ENCODE measurements at places on chromosomes 2 and 18.

- DNase-seq: no peak
These were observed 25.0 kb downstream of the SFT2D3 start for GRCh38 chr2:127726158-127726880.

- no peak for DNase-seq
These were observed 11.1 kb downstream of the RTTN start for GRCh38 chr18:70194227-70194890.

GRCh38 chr2:109331081-109331480 lies 202.1 kb downstream of the SH3RF3 start:
- DNase-seq: no peak

- DNase-seq: no peak
These were observed 13.6 kb upstream of the PROC start for GRCh38 chr2:127404466-127405254.

DNA sequence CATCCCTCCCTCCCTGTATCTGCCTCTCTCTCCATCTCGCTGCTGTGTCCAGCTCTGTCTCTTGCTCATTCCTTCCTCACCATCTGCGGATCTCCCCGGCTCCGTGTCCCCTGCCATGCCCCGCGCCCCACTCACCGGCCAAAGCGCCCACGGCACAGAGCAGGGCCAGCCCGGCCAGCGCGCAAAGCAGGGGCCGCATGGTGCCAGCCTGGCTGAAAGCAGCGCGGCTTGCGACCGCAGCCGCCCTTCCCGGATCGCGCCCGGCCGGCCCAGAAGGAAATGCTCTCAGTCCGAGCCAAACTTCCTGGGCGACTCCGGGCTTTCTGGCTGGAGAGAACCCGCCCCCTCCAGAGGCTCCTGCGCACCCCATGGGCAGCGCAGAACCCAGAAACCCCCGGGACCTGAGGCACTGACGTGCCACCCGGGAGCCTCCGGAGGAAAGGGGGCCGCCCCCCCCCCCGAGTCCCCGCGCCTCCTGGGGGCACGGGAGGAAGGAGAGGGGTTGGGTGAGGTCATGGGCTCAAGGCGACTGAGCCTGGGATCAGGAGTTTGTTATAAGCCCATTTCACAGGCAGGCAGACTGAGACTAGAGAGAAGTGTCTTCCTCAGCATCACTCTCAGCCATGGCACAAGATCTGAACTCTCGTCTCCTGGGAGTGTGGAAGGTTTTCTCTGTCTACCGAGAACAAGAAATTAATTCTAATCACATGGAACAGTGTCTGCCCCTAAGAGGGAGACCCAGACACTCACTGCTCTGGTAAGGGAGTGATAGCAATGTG lies 45.2 kb upstream of the RAB6C start:
- DNase-seq: no peak

GRCh38 chr18:5508821-5509220 lies 35.0 kb downstream of the EPB41L3 start:
- no peak for DNase-seq

- no peak for DNase-seq
These were observed 649.5 kb upstream of the ZNF804A start for GRCh38 chr2:183948861-183949260.

- DNase-seq: no peak
These were observed 122.9 kb downstream of the EPB41L3 start for GRCh38 chr18:5420906-5421305.

- DNase-seq: no peak
These were observed at the start of gene DTNA for GRCh38 chr18:34709750-34710441. Gene DTNA, plus strand, starts transcription at chr18:34710298. Its CDS starts 45,679 bp downstream, at chr18:34755977.

DNA sequence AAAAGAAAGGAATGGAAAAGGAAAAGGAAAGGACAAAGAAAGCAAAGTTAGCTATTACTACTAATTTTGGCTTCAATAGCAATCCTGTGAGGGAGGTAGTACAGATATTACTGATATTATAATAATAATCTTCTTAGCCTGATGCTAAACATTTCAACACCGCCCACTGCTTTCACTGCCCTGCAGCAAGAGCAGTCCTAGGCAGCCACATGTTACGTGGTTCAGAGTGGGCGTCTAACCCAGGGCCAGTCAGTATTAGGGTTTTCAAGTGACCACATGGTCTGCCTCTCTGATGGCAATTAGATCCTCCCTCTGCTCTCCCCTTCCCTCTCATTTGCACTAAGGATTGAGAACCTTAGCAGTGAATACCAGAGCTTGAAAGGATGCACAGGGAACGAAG lies 83.7 kb upstream of the ZNF397 start:
- no peak for DNase-seq

GRCh38 chr2:135585586-135585985 lies 54.3 kb downstream of the R3HDM1 start:
- no peak for DNase-seq

DNA sequence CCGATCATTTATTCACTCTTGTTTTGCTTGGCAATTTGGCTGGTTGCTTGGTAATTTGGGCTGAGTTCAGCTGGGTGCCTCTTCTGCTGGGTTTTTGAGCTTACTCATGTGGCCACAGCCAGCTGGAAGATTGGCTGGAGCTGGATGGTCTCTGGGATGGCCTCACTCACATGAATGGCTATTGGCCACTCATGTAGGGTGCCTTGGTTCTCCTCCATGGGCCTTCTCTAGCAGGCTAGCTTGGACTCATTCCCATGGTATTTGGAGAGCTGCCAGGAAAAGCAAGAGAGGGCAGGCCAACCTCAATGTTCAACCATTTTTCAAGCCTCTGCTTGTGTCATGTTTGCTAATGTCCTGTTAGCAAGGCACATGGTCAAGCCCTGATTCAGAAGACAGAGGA lies 16.9 kb downstream of the ZAP70 start:
- DNase-seq: no peak

DNA sequence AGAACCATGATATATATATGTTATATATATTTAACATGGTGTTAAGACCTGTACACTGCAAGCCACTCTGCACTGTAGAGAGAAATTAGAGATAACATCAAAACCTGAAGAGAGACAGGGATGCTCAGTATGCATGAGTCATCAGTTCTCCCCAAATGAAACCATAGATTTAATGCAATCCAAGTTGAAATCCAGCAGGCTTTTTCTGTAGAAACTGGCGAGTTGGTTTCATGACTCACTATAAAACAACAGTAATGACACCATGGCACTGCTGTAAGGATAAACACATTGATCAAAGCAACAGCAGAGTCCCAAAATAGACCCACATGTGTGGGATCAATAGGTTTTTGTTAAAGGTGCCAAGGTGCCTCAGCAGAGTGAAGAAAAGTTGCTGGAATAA lies 65.8 kb downstream of the RTP5 start:
- DNase-seq: no peak

DNA sequence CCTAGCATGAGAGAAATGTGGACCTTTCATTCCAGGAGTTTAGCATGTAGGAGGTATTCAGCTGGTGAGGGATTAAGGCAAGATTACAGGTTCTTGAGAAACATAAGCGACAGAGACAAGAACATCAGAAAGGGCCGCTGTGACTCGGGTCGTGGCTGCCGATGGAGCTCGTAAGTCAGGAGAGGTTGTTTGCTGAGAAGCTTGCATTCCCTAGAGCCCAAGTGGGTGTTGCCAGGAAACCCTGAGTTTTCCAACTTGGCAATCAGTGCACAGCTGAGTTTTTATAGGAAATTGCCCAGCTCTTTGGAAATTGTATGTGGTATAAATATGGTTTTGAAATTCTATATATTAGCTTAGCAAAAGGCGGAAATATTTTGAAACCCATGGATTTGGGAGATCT lies 46.4 kb upstream of the CYP1B1 start:
- no peak for DNase-seq

DNA sequence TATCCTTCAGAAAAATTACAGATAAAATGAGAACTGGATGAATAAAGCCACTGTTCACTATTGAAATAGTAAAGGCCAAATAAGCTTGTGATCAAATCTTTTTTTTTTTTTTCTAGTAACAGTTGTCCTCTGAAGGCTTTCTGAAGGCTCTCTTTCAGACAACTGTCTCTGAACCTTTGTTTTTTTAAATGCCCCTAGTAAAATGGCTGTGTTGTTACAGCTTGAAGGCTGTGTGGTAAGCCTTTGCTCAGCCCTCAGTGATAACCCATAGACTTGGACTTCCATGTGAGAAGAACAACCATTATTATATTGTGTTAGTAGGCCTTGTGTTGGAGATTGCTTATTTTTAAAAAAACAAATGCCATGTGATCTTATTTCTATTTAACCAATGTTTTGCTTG lies 17.6 kb downstream of the FMNL2 start:
- no peak for DNase-seq

DNA sequence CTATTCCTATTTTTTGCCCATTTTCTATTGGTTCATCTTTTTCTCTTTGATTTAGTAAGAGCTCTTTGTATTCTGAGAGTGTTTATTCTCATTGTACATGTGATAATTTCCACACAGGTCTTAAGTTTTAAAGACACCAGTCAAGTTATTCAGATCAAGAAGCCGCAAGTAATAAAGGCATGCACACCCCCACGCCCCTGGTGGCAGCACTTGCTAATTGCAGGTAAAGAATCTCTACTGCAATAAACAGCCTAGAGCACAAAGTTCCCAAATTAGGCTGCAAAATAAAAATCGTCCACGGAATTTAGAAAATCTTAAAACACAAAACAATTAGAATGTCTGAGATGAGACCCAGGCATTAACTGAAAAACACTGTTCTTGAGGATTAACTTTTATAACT lies 45.2 kb downstream of the ST3GAL5 start:
- peak; percentile 29 for DNase-seq

GRCh38 chr2:31413862-31414550 lies 536 bp downstream of the XDH start:
- no peak for DNase-seq

DNA sequence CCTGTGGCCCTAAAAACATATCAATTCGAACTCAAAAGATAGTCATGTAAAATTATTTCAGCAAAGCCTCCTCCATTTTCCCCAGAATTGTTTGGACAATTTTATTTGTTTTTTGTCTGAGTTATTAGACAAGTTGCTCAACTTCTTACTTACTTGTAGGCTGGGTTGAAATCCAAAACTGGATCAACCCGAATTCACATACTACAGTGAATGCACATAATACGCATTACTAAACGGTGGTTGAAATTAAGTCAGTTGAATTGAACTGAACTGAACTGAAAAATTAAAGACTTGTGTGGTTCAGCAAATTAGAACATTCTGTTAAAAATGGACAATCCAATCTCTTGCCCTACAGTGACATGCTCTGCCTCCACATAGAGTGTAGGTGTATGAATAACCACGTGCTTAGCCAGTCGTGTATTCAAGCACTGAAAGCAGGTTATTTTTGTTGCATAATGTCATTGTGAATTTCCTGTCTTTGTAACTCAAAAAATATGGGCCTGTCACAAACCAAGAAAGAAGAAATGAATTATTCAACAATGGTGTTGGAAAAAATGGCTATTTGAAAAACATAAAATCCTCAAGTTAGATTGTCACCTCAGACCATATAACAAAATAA lies 441.0 kb downstream of the TXNL1 start:
- no peak for DNase-seq

GRCh38 chr2:11421863-11422490 lies 44.0 kb downstream of the E2F6 start:
- DNase-seq: no peak

DNA sequence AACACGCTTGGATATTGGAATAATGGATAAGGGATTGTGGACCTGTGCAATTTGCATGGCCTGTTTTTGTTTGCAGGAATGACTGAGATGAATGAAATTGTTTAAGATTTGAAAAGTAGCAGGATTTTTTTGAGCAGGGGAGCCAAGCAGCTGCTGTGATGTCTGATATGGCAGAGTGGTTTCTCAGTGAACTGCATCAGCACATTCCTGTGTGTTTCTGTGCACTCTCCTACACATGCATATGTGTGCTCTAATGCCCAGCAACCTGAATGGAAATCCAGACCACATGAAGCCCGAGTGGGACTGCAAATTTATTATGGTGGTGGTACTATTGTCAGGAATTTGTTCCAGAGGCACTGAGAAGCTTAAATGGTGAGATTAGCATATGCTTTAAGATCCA lies 161.7 kb downstream of the PARD3B start:
- no peak for DNase-seq

- DNase-seq: no peak
These were observed 40.4 kb upstream of the SELENOI start for GRCh38 chr2:26305540-26305939.

- no peak for DNase-seq
These were observed 60.8 kb upstream of the STAM2 start for GRCh38 chr2:152236191-152236925.

Data from WERI-Rb-1 (cell line).